ENCODE measurements at places on chromosomes 11 and 22.

GRCh38 chr11:65311170-65311678 is 3.4 kb upstream of the CDC42EP2 start:
- no peak for DNase-seq

- no peak for DNase-seq
These were observed 205.1 kb upstream of the TMEM45B start for GRCh38 chr11:129610545-129610944.

GRCh38 chr11:75371949-75372876 is 20.8 kb upstream of the ARRB1 start:
- DNase-seq = no peak

- DNase-seq = no peak
These were observed 236.8 kb downstream of the BUD13 start for GRCh38 chr11:116535994-116536393.

DNA sequence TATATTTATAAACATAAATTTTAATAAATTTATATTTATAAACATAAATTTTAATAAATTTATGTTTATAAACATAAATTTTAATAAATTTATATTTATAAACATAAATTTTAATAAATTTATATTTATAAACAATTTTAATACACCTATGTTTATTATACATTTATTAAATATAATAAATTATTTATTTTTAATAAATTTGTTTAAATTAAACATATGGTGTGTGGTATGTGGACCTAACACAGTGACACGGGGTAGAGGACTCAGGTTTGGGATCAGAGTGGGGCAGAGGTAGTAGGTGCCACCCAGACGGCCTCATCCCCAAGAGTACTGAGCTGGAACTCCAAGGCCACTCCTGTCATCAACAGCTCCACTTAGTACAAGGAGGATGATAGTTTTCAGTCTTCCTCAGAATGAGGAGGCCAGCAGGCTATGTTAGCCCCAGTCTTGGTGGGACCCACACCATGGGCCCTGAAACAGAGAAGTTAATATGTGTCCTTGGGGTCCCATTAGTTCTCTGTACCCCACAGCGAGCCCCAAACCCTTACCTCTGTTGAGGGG is 46.7 kb upstream of the BID start:
- no peak for DNase-seq

DNA sequence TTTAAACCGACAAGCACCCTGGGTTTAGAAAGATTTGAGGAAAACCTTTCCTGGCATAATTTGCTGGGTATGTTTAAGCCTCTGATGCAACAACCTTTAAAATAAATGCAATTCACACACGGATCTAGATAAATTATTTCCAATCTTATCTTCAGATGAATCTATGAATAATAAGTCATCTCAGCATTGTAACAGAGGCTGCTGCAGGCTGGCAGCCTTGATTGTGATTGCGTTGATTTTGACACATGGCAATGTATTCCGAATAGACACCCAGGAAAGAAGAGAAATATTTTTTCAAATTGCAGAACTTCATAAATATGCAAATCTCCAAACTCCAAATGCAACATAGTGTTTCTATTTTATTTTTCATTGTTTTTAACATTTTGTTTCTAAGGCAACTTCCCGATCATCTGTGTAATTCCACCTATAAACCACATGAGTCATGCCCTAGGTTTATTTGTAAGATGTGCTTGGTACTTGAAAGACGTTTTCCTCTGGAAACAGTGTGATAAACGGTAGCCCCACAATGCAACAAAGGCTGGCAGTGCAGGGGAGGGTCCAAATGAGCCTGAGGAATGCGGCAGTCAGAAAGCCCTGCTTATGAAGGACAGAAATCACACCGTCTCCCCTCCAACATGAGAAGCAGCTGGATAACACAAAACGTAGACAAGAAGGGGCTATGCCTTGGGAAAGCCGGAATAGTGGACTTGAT is 359.0 kb downstream of the BRD1 start:
- no peak for DNase-seq

- DNase-seq = no peak
These were observed 365.5 kb downstream of the MN1 start for GRCh38 chr22:27435844-27436576.

DNA sequence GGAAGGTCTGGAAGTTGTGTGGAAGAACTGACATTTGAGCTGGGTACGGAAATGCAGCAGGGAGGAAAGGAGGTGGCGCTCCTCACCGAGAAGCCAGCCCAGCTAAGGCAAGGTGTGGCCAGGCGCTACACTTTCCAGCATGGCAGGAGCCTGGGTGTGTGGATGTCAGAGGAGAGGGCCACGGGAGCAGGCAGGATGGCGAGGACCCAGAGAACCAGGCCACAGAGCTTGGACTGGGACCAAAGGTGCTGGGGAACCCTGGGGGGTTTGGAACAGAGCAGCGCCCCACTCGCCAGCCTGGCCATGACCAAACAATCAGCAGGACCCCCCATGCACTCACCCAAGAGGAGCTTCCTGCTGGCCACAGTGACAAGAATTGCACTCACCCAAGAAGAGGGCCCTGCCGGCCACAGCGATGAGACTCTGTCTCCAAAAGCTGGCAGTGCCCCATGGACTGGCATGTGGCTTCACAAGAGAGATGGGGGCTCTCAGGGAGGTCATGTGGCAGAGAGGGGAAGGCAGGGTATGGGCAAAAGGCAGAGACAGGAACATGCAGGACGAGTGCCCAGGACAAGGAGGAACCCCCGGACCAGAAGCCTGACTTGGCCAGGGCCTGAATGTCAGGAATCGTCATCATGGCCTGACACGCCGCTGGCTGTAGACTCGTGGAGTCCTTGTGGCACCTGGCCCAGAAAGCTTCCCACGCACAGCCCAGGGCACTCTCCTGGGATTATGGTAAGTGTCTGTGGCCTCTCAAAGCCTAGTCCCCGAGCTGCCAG is 45.4 kb downstream of the IGF2 start:
- no peak for DNase-seq

GRCh38 chr22:29723766-29724165 is 4.0 kb downstream of the CABP7 start:
- DNase-seq = no peak

DNA sequence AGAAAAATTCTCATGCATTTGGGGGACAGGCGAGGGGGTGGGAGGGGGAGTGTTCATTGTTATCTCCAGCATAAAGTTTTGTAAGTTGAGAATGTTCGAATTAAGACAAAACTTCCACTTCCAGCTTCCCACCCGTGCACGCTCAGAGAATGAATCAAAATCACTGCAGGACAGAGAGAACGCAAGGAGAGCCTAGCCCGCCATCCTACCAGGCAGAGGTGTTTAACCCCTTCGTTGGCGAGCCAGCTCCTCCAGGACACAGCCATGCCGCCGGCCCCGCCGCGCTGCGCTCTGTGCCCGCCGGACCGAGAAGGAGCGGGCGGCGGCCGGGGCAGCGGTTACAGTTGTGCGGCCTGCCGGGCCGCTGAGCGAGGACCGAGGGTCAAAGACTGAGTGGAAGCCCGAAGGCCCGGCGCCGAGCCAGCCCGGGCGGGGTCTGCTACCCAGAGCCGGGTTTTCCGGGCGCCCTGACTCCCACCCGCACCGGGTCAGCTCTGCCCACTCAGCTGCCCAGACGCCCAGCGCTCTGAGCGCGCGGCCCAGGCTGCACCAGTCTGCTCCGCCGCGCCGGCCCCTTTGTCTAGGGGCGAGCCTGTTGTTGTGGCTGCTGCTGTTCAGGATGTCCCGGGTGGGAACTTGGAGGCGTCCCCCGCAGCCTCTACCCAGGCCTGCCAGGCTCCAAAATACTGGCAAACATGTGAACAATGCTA is at the start of gene NOX4:
TSS of gene NOX4 (minus strand) at position 395 of the 710 bp plus-strand sequence. CDS start at position 266, 129 bp downstream.
- peak; percentile 0 for DNase-seq

- DNase-seq = no peak
These were observed 72.3 kb upstream of the CHRM4 start for GRCh38 chr11:46463701-46464421.

GRCh38 chr11:118146554-118146953 is 6.1 kb downstream of the SCN4B start:
- DNase-seq = no peak

DNA sequence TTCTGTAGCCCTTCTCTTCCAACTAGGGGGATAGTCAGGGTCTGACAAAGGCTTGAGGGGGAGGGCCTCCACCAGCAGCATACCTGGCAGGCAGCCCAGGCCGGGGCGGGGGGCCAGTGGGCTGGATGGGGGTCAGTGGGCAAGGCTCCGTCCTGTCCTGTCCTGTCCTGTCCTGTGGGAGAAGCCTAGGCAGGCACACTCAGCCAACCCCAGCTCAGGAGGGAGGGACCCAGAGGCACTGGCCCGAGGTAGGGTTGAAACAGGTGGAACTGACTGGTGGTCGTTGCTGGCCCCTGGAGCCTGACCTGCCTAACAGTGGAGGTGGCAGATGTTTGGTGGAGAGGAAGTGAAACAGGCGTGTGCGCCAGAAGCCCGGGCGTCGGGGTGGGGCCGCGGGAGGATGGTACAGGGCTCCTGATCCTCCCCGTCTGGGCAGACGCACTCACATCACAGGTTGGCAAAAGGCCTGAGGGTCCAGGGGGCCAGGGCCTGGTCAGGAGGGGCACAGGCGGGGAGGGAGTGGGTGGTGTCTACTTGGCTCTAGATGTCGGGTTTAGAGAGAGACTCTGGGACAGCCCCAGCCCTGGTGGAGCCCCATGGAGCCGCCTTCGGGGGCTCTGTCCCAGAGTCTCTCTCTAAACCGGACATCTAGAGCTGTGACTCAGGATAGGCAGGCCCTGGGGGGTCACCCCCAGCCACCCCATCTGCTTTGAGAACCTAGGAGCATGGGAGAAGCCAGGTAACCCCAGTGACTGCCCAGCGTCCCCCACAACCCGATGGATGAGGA is 32.5 kb upstream of the GRAMD4 start:
- peak; percentile 79 for DNase-seq

DNA sequence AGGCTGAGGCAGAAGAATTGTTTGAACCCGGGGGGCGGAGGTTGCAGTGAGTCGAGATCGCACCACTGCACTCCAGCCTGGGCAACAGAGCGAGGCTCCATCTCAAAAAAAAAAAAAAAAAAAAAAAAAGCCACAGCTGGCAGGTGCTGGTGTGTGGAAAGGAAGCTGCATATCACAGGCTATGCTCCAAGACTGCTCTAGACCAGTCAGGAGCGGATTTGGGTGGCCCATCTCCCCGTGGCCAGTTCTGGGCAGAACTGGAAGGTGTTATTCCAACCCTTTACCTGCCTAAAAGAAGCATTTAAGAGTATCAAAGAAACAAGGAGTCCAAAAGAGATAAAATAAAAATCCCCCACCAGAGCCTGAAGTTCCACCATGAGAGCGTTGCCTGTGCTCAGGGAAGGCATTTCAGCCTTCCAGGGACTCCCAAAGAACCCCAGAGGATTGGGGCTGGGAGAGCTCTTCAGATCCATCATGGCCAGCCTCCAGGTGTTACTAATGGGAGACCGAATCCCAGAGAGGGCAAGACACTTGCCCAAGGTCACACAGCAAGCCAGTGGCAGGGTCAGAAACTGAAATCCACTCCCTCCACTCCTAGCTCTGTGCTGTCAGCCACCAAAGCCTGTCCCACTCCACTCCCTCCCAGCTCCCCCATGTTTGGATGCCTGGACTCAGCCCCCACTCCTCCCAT is 14.3 kb downstream of the MFNG start:
- no peak for DNase-seq

GRCh38 chr11:78083021-78083420 is 3.4 kb upstream of the NDUFC2 start:
- no peak for DNase-seq

GRCh38 chr11:70542811-70543210 is 144.5 kb downstream of the CTTN start:
- no peak for DNase-seq

GRCh38 chr22:25364736-25365241 is 145.3 kb downstream of the CRYBB2 start:
- no peak for DNase-seq

- DNase-seq = no peak
These were observed 188.1 kb downstream of the MYO18B start for GRCh38 chr22:25930083-25930482.

- peak; percentile 59 for DNase-seq
These were observed 75.4 kb downstream of the SWAP70 start for GRCh38 chr11:9739123-9739900.

DNA sequence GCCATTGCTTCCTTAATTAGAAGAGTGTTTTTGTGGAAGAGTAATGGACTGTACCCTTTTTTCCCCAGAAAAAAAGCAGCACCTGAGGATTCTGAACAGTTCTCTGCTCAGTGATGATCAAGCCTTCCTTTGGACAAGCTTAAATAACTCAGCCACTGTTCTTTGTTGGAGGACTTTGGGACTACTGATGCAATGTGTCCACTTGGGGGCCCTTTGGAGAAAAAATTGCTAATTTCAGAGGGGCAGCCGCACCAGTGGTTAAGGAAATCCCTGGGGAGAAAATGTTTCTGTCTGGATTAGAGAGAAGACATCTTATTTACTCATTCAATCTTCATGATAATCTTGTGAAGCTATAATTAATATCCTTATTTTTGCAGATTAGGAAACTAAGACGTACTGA is 5.3 kb upstream of the KMT2A start:
- DNase-seq = peak; percentile 43

GRCh38 chr11:79042824-79043223 is 398.0 kb downstream of the TENM4 start:
- DNase-seq = no peak

- no peak for DNase-seq
These were observed 22.7 kb upstream of the CECR2 start for GRCh38 chr22:17346578-17346977.

DNA sequence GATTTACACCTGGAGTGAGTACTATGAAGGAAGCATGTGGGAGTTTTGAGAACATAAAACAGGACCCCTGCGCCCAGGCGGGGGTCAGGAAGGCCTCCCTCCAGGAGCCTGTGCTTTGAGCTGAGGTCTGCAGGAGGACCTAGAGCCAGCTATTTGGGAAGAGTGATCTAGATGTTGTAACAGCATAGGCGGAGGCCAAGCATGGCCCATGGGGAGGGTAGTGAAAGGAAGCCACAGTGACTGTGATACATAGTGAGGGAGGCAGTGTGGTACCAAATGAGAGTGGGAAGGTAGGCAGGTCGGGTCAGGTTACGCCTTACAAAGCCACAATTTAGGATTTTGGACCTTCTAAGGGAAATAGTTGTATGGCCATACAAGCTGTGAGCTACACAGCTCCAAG is 147.5 kb downstream of the PARVA start:
- no peak for DNase-seq

DNA sequence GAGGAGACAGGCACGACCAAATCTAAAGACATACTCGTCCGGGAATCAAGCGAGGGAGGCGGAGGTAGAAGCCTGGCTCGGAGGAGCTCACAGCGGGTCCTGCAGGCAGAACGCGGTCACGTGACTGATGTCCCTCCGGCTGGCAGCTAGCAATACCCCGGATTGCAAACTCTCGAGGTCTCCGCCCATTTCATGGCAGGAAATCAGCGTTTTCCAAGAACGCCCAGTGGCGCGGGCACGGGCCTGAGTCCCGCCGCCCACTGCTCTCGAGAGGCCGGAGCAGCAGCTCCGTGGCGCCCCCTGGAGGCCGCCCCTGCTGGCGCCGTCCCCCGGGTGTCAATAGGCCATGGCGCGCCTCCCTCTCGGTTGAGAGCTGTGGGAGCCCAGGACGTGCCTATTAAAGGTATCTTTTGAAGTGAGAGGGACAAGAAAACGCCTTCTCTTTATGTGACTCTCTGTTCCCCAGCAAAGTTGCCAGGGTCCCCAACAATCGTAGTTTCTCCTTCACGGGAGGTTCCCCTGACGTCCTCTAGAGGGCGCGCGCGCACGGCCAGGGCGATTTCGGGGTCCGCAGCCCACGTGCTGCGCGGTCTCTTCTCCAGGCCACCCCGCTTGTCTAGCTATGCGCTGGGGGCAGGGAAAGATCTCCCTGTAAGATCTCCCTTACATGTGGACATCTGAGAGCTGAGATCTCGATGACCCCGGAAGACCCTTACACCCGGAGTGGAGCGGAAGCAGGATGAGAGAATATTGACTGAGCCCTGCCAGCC is 37.3 kb upstream of the RBFOX2 start:
- peak; percentile 92 for DNase-seq

GRCh38 chr11:132883241-132883640 is 649.1 kb downstream of the OPCML start:
- DNase-seq = no peak
